Effector memory CD4-positive, alpha-beta T cell (primary cell): ENCODE measurements at places on chromosomes 6 and 20.
A peak's percentile ranks its signal among the peaks of the same experiment; 100 is the strongest.

DNA sequence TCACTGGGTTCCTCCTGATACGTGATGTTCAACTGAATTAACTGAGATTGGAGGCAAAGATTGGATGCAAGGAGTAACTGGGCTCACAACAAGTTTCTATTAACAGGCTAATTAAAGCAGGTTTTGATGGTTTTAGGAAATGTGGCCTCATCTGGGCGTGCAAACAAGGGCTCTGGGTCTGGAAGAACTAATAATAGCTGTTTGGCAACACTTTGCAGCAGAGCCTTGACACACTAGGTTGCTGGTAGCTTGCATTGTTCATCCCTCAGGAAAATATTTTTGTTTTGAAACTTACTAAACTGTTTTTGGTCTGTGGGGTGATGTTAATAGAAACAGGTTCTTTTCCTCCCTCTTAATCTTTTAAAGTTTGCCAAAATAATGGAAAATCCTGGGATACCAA, 117.2 kb upstream of the CD93 start:
- DNase-seq, result no peak

DNA sequence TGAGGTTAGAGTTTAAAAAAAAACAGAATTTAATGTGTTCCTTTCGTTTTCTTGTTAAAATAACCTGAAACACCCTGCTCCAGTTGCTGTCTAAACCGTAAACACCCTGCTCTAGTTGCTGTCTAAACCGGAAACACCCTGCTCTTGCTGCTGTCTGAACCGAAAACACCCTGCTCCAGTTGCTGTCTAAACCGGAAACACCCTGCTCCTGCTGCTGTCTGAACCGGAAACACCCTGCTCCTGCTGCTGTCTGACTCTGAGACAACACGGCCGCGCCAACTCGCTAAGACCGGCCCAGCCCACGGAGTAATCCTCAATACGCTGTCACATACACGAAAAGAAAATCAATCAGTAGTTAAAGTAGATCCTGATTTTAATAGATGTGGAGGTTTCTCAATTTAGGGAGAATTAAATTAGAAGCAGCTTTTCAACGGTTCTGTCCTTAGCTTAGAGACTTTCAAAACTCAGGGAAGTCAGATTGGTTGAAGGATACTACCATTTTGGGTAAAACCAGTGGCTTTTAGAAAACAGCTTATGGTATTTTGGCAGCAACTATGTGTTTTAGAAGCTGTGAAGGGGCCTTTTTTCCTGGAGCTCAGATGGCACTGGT, 98.3 kb downstream of the RAMACL start:
- DNase-seq, result peak; percentile 76

DNA sequence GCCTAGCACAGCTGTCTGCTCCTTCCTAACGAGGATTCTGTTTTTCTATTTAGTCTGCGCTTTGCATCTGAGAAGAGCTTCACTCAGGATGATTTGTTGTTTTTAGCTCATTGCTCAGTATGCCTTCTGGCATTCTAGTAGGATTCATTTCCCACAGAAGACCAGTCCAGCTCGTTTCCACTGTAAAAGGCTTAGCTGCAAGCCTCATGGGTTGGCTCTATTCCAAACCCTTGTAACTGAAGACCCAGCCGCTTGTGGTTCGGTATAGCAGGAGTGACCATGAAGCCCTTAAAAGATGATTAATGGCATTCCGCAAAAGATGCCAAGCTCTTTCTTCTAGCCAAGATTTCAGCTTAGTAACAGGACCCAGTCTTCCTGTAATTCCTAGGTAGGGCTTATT, 7.2 kb downstream of the ADGRF1 start:
- DNase-seq, result no peak

GRCh38 chr6:56816370-56816769, 138.5 kb upstream of the BEND6 start:
- no peak for DNase-seq

DNA sequence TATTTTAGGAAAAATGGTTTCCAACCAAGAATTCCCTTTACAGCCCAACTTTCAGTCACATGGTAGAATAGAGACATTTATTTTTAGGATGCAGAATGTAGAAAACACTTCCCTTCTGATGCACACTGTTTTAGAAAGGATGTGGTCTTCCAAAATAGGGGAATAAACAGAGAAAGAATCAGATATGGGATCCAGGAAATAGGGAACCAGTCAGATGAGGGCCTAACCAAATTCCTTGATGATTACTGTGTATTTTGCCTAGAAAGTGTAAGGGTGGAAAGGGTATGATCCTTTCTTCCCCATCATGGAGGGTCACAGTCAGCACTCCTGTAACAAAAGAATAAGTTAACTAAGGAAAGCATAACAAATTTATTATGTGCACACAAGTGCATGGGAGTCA, 27.4 kb downstream of the SLX4IP start:
- no peak for DNase-seq

- DNase-seq, result no peak
Measured at GRCh38 chr6:10420546-10421157, 5.8 kb upstream of the TFAP2A start.

DNA sequence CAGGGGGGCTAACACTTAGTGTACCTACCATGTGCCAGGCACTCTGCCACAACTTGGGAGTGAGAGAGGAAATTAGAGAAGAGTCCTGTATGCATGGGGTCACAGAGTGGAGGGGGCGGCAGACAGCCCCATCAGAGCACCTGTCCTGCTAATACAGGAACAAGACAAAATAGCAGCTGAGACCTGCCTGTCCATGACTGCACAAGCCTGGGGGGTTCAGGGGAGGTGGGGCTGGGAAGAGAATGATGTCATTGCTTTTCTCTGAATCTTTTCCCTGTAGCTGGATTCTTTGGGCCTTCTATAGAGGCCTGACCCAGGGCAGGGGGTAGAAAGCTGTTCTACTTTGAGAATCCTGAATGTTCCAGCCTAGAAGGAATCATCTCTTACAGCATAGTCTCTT, 37.4 kb downstream of the FOXP4 start:
- no peak for DNase-seq

DNA sequence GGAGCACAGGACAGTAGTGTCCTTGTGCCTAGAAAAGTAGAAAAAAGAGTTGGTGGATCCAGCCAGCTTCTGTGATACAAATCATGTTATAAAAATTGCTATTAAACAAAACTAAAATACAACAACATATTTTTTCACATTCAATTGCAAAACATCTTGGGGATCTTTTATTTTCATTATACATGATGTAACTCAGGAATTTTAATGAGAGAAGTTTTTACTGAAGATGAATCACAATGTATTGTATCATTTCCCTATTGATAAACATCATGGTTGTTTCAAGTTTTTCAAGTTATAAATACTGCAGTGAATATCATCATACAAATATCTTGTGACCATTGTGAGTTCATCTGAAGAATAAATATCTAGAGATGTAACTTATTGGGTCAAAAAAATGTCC, 608.0 kb downstream of the PHF3 start:
- DNase-seq, result no peak
